ENCODE measurements at places on chromosomes 11 and 22.

DNA sequence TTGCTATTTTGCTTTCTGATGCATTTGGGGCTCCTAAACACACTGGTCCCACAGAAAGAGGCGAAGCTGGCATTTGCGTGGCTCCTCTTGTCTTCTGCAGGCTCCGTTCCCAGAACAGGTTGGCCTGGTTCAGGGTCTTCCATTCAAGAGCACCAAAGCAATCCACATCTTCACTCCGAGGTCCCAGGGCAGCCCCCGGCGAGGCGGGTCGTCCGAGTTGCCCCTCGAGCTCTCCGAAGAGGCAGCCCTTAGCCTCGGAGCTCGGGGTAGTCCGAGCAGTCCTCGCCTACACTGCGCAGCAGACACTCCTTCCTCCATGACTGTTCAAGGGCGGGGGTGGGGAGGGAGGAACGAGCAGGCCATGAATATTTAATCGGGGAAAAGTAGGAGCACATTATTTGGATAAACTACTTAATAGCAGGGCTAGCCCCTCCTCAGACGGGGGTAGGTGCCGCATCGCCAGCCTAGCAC lies 321.3 kb downstream of the BLID start:
- no peak for DNase-seq

DNA sequence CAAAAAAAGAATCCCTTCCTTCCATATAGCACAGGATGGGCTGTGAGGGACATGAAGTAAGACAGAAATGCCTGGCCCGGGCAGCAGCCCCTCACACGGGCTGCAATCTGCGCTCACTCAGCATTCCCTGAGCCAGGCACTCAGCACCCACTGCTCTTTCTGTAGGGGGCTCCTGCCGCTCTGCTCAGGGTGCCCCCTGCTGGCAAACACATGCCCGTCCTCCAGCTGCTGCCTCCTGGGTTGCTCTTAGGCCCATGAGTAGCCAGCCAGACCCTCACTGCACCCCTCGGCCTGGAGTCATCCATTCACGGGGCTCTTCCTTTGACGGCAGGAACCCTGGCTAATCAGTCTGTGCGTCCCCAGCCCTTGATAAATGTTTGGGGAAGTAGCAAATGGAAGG lies 6.9 kb downstream of the MCAT start:
- no peak for DNase-seq

- DNase-seq: no peak
Observed at GRCh38 chr22:24101966-24102365, 79.3 kb upstream of the SUSD2 start.

DNA sequence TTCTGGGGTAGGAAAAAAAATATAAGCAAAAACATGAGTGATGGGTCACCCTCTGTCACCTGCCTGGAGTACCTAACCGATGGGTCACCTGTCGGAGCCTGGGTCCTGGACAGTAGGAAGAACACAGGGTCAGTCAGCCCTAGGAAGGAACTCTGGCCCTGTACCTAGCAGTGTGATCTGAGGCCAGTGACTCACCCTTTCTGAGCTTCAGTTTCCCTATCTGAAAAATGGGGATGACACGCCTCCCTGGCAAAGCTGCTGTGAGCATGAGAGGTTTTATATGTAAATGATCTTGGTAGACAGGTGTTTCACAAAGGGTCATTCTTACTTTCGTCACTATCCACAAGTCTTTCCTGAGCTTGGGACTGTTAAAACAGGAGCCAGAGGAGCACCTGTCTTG lies 182.0 kb downstream of the ST3GAL4 start:
- DNase-seq: no peak

GRCh38 chr11:18994860-18995259 lies 55.6 kb upstream of the MRGPRX1 start:
- no peak for DNase-seq

- no peak for DNase-seq
Observed at GRCh38 chr22:47816863-47817210, 1054.4 kb downstream of the TBC1D22A start.

- DNase-seq: no peak
Observed at GRCh38 chr11:2393111-2393868, 7.3 kb upstream of the TSSC4 start.

- no peak for DNase-seq
Observed at GRCh38 chr11:90908074-90908473, 685.2 kb upstream of the CHORDC1 start.

GRCh38 chr11:19301361-19301760 lies 60.6 kb upstream of the E2F8 start:
- DNase-seq: no peak

All from SW 1271 (cell line).